M059J (cell line): ENCODE measurements at places on chromosomes 16 and 17. TPM values are rescaled to one million over a fixed set of nuclear protein-coding genes. Genes with fewer than 3 reads are reported as not detected.
A peak's percentile ranks its signal among the peaks of the same experiment; 100 is the strongest.

The CES5A gene
- total RNA-seq, result not detected in 2 replicates

The ACSM3 gene
- 0.81 and 2.5 TPM in 2 replicates for total RNA-seq

The OR3A3 gene
- not detected in 2 replicates for total RNA-seq

The NLRC5 gene
- total RNA-seq, result 25.2 and 31.1 TPM in 2 replicates

The PGAP3 gene
- total RNA-seq, result 9.2 and 13.0 TPM in 2 replicates

DNA sequence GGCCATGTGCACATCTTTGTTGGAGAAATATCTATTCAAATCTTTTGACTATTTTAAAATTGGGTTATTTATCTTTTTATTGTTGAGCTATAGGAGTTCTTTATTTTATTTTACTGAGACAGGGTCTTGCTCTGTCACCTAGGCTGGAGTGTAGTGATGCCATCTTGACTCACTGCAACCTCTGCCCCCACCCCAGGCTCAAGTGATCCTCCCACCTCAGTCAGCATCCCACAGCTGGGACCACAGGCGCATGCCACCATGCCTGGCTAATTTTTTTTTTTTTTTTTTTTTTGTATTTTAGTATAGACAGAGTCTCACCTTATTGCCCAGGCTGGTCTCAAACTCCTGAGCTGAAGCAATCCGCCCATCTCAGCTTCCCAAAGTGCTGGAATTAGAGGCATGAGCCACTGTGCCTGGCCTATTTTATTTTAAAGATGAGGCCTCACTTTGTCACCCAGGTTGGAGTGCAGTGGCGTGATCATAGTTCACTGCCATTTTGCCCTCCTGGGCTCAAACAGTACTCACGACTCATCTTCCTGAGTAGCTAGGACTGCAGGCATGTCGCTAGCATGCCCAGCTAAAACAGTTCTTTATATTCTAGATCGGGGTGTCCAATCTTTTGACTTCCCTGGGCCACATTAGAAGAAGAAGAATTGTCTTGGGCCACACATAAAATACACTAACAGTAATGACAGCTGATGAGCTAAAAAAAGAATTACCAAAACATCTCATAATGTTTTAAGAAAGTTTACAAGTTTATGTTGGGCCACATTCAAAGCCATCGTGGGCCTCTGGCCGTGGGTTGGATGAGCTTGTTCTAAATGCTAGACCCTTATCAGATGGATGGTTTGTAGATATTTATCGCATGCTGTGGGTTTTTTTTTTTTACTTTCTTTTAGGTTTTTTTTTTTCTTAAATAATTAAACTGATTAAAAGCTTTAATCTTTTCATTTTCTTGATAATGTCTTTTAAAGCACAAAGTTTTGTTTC lies 13.7 kb downstream of the TENT4B start:
- DNase-seq, result peak; percentile 58

DNA sequence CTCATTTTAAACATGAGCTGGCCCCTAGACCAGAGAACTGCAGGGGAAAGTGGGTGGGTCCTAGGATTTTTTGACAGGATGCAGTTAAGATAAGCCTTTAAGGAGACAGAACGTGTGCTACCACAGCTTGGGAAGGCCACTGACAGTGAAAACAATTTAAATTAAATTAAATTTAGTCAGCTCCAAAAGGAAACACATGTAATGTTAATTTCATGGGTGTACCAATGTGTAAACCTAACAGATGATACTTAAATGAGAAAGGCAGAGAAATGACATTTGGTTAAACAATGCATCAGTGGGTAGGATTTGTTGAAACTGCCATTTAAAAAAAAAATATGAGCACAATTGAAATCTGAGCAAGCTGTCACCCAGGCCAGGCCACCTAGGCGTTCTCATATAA lies 250.8 kb downstream of the XYLT1 start:
- no peak for DNase-seq

DNA sequence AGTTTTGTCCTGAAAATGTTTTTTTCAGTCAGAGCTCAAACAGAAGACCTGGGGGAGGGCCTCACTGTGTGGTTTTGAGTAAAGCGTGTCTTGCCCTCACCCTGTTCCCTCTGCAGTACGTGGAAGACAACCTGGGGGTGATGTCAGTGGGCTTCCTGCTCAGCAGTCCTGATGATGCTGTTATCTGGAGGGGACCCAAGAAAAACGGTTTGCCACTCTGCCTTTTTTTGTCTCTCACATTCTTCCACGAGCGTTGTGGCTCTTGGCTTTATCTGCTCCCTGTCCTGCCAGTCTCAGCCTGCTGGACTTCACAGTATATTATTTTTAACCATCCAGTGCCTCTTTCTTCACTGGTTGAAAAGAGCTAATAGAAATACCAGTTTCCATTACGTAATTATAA lies 12.9 kb downstream of the NUBP1 start:
- DNase-seq, result no peak

GRCh38 chr17:59607817-59608403 lies 11.8 kb upstream of the CLTC start:
- DNase-seq, result no peak

- DNase-seq, result no peak
Measured at GRCh38 chr16:81616321-81617020, 162.6 kb upstream of the PLCG2 start.

DNA sequence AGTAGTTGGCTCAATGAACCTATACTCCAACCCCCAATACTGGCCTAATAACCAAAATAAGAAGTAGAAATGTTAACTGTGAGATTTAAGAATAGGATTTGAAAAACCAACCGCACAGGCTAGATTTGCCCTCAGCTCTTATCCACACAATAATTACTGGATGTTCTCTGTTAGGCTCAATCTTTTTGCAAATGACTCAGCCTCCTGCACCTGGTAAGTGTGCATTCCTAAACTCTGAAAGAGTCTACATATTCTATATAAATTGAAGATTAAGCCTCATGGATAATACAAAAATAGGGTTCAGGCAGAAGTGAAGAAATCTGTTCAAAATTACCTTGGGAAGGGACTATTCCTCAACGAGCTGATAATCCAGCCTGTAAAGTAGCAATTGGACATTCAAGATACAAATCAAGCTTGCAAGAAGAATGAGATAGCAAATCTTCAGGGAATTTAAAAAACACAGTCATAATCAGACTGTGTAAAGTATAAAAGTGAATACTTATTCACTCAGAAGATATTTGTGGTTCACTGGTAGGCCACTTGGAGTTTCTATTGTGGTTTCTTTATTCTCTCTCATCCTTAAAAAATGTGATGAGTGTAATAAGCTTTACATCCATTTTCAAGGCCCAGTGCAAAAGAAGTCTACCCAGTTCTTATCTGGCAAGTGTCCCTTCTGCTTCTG lies 931.9 kb upstream of the SOX9 start:
- peak; percentile 94 for DNase-seq

DNA sequence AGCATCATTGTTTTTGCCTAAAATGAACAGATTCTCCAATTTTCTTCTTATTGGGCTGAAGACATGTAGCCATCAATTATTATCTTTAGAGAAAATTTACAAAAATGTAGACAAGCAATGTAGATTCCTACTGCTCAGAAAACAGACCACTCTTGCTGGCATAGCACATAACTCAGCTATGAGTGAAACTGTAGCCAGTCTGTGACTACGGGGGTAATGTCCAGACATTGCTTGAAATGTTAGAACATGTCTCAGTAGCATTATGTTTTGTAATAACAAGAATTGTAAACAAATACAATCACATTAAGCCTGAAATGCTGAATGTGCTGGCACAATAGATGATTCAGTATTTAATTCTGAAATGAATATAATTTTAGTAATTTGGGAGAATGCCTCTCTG lies 265.7 kb upstream of the KCNJ16 start:
- DNase-seq, result no peak

GRCh38 chr16:81143921-81144471 lies 47.8 kb upstream of the GCSH start:
- peak; percentile 46 for DNase-seq

DNA sequence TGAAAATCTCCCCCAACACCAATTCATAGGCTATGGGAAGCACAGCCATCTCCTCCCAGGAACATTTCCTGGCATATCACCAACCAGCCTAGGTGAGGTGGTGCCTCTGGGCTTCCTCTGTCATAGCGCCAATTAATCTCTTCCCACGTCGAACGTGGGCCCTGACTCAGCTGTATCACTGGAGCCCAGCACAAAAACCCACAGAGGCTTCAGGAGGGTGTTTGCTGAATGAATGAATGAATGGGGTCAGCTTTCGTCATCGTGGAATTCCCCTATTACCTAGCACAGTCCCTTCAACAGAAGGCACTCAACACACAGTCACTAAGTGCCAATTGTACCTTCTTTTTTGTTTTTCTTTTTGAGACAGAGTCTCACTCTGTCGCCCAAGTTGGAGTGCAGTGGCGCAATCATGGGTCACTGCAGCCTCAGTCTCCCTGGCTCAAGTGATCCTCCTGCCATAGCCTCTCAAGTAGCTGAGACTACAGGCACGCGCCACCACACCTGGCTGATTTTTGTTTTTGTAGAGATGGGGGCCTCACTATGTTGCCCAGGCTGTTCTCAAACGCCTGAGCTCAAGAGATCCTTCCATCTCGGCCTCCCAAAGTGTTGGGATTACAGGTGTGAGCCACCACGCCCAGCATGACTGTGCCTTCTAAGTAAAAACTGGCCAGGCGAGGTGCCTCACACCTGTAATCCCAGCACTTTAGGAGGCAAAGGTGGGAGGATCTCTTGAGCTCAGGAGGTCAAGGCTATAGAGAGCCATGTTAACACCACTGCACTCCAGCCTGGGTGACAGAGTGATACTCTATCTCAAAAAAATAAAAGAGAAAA lies 4.1 kb downstream of the ZNF688 start:
- peak; percentile 76 for DNase-seq

GRCh38 chr16:67277999-67278772 lies 1.1 kb upstream of the PLEKHG4 start:
- peak; percentile 87 for DNase-seq

DNA sequence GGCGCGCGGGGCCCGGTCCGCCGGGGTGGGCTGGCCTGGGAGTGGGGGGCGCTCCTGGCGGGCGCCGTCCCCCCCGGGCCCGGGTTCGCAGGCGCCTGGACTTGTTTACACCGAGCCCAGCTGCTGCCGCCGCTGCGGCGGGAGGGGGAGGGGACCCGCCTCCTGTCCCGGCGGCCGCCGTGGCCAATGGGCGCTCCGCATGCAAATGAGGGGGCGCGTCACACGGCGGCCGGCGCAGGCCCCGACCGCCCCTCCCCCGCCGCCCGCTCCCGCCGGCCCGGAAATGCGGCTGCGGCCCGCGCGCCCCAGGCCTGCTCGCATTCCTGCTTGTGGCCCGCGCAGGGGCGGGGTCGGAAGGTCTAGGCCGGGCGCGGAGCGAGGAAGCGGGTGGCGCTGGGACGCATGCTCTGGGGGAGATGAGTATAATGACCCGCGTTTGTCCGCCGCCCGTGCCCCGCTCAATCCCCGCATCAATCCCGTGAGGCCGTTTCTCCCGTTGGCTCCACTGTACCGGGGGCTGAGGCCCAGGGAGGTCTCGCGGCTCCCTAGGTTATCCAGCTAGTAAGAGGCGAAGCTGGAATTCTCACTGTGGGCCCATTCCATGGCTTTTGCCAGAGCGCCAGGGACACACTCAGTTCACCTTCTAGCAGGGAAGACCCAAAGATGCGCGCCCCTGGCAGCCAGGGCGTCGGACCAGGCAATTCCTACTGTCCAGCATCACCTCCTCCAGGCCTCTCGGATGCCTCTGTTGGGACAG lies at the start of gene YPEL3:
YPEL3 (minus strand) TSS at position 109 of the 757 bp plus-strand sequence. CDS start 731 bp downstream, outside the sequence.
- DNase-seq, result peak; percentile 82

DNA sequence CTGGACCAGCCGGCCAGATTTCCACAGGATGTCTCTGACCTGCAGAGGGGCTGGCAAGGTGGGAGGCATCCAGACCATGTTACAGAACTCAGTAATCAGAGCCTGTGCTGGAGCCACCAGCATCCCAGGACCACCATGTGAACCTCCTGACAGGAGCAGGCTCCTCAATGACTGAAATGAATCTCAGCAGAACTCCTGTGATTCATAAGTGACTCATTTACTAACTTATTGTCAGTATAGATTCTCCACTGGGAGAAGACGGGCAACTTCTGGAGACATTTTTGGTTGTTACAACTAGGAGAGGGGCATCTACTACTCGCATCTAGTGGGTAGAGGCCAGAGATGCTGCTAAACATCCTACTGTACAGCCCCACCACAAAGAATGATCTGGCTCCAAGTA lies 3.1 kb upstream of the WWOX start:
- peak; percentile 9 for DNase-seq

GRCh38 chr16:88691129-88691813 lies 5.0 kb upstream of the SNAI3 start:
- no peak for DNase-seq

GRCh38 chr17:28365487-28365886 lies 488 bp upstream of the SEBOX start:
- DNase-seq, result no peak

GRCh38 chr17:2598166-2598565 lies 4.7 kb downstream of the PAFAH1B1 start:
- DNase-seq, result peak; percentile 76

- peak; percentile 37 for DNase-seq
Measured at GRCh38 chr17:9115214-9116191, 94.2 kb downstream of the NTN1 start.

GRCh38 chr17:10827898-10828552 lies 9.9 kb downstream of the PIRT start:
- no peak for DNase-seq

DNA sequence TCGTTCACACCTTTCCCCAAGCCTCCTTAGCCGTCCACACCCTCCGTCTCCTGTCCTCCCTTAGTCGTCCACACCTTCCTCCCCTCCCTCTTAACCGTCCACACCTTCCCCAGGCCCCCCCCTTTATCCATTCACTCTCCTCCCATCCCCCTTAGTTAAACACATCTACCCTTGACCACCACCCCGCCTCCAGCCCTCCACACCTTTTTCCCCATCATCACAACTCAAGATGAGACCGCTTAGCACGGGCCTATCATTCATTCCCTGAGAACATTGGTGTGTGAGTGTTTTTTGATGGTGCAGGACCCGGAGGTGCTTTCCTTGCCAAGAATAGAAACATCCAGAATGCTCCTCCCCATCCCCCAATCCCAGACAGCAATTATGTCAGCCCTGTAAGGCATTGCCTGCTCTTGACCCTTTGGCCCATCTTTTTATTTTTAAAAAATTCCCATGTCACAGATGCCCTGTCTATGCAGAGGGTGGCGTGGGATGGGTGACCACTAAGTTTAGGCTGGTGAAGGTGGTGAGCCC lies 1.4 kb downstream of the TENT4B start:
- DNase-seq, result peak; percentile 32

DNA sequence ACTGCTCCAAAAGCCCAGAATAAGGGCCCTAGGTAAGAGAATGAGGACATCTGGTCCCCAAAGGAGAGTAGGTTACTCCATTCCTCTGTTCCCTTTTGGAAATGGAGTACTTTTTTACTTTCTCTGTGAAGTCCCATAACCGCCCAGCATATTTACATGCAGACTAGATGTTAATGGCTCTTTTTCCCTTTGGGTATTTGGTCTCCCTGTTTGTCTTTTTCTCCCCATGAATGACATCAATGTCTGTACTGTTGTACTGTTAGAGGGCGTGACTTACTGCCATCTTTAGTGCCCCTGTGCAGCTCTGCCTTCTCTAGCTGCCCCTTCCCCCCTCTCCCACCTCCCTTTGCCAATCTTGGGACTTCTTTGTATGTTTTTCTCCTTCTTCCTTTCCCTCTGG lies 19.0 kb downstream of the GPR179 start:
- no peak for DNase-seq
